ENCODE measurements at places on chromosomes 12 and 14. TPM values are rescaled to one million over a fixed set of nuclear protein-coding genes. Genes with fewer than 3 reads are reported as not detected.

- H3K36me3 ChIP-seq: no peaks in the 10 kb centered on the region
- H3K27me3 ChIP-seq: peaks cover 15% of the 10 kb centered on the region
- H3K4me1 ChIP-seq: peaks cover 39% of the 10 kb centered on the region
These were observed 110.5 kb downstream of the SCARB1 start for GRCh38 chr12:124753228-124753591.

GRCh38 chr14:77206877-77207389 lies 25.3 kb downstream of the TMEM63C start:
- H3K36me3 ChIP-seq: no peaks in the 10 kb centered on the region
- H3K27ac ChIP-seq: no peak overlapping the region
- H3K4me1 ChIP-seq: no peaks in the 10 kb centered on the region
- no peak overlapping the region for H3K4me3 ChIP-seq
- DNase-seq: no peak

DNA sequence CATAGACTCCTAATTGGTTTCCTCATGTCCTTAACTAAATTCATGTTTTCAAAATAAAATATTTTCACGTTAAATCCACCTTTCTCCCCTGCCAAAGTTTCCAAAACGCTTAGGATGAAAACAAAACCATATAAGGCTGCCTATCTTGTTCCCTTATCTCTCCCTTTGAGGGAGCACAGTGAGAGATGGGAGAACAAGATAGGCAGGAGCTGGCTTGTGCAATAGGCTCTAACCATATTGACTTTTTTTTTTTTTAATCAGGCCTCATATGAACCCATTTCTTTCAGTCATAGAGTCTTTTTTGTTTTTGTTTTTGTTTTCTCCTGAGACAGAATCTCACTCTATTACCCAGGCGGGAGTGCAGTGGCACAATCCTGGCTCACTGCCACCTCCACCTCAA lies 184.9 kb downstream of the NRXN3 start:
- H3K36me3 ChIP-seq: no peaks in the 10 kb centered on the region
- no peak for DNase-seq
- H3K4me1 ChIP-seq: no peaks in the 10 kb centered on the region
- no peak overlapping the region for H3K4me3 ChIP-seq
- no peak overlapping the region for H3K27ac ChIP-seq

- H3K36me3 ChIP-seq: peaks cover 74% of the 10 kb centered on the region
- no peak for DNase-seq
- no peaks in the 10 kb centered on the region for H3K27me3 ChIP-seq
These were observed 145.9 kb upstream of the HIF1A start for GRCh38 chr14:61549425-61549824.

DNA sequence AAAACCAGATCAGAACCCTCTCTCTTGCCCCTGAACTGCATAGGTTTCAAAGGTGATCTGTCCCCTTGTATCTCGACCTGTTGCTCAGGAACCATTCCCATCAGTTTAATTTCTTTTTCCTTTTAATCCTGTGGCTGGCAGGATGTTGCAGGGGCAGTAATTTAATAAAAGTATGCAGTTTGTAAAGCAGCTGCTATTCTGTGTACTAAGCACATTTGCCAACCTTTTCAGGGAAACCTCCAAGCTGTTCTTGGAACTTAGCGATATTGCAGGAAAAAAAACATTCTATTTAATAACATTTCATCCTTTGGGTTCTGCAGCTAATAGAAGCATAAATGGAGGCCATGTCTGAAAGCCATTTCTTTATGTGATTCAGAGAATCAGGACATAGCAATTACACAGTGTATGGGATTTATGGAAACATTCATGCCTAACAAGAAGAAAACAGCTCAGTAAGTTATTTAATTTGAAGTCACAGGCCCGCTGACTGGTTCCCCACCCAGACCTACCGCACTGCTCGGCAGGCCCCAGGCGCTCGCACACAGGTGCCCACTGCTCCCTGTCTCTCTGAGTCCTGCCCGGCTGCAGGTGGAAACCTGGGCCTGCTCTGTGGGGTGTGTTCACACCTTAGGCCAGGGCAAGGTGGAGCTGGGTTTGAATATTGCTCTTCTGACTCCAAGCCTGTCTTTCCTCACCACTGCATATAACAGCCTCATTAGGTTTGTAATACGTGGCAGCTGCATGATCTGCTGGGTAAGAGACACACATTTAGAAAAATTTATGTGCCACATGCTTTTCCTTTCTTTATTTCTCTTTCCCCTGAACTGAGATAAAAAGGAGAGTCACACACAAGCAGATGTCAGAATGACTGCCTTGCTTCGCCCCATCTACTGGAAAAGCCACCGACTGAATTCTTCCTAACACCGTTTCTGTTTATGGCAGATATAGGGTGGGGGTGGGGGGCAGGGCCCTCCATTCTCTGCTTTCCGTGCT lies 119.7 kb downstream of the SLC25A47 start:
- H3K27ac ChIP-seq: no peak overlapping the region
- no peak overlapping the region for H3K4me3 ChIP-seq
- H3K27me3 ChIP-seq: no peaks in the 10 kb centered on the region

- no peak for DNase-seq
- no peak overlapping the region for H3K27ac ChIP-seq
- H3K36me3 ChIP-seq: no peaks in the 10 kb centered on the region
- no peak overlapping the region for H3K4me3 ChIP-seq
These were observed 1.8 kb downstream of the PITPNM2 start for GRCh38 chr12:123149088-123149487.

DNA sequence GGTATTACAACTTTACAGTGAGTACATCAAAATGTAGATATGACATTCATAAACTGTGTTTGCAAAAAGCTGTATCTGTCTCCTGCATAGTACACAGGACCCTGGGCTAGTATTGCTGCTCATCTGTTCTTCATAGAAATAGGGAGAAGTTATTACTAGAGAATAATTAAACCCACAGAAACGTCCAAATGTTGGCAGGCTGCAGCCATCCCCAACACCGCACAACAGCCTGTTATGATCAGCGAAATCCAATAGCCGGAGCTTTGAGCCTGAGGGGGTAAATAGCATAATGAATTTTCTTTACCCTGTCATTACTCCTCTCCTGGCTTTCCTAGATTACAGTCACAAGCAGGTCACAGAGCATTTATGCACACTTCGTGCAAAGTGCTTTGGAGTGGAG lies 178.0 kb downstream of the DACT1 start:
- H3K27me3 ChIP-seq: no peaks in the 10 kb centered on the region
- no peaks in the 10 kb centered on the region for H3K36me3 ChIP-seq
- H3K4me3 ChIP-seq: no peak overlapping the region
- no peak overlapping the region for H3K27ac ChIP-seq
- no peaks in the 10 kb centered on the region for H3K4me1 ChIP-seq

DNA sequence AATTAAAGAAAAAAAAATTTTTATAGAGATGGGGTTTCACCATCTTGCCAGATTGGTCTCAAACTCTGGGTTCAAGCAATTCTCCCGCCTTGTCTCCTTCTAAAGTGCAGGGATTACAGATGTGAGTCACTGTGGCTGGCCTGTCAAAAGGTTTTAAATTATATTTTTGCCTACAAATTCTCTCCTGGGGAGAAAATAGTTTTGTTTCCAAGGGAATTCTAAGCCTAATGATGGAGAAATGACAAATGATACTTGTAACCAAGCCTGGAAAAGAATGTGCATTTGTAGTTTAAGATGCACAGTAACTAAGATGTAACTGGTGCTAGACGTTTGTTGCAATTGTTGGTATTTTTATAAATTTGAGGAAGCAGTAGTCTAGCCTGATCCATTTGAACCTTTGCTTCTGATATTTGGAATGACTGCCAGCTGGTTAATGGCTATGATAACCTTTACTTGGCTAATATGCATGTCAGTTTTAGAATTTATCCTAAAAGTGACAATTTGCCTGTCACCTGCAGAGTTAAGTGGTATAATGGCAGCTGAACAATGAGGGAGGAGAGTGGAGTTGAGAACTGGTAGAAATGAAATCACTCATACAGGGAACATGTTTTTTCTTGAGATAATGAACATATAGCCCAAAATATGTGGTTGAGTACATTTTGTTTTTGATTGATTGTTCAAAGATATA lies 148.0 kb downstream of the FUT8 start:
- peaks cover 2% of the 10 kb centered on the region for H3K36me3 ChIP-seq
- no peaks in the 10 kb centered on the region for H3K4me1 ChIP-seq
- H3K27me3 ChIP-seq: no peaks in the 10 kb centered on the region
- H3K4me3 ChIP-seq: no peak overlapping the region
- no peak for DNase-seq
- no peak overlapping the region for H3K27ac ChIP-seq

DNA sequence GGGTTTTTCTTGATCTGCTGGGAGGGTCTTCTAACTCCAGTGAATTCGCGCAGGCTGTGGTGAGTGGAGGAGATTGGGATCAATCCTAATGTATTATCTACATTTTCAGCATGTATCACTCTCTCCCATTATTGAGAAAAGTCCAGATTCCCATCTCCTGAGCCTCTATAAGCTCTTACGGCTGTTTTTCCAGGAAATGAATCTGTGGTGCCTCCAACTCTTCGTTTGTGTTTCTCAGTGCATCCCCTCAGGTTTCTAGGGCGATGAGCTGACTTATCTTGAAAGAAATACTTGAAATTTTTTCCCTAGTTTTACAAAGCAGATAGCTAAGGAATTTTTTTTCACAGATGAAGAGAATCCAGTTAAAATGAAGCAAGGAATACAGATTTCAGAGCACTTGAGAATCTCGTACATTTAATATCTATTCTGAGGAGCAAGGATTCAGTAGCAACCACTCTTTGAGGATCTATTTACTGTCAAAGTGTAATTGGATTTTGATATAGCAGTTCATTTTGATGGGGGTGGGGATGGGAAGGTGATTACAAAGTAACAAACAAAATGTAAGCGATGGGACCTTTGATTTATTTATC lies 138.7 kb downstream of the BRMS1L start:
- no peaks in the 10 kb centered on the region for H3K36me3 ChIP-seq
- no peaks in the 10 kb centered on the region for H3K27me3 ChIP-seq
- H3K4me3 ChIP-seq: no peak overlapping the region
- DNase-seq: no peak
- H3K4me1 ChIP-seq: no peaks in the 10 kb centered on the region
- no peak overlapping the region for H3K27ac ChIP-seq

DNA sequence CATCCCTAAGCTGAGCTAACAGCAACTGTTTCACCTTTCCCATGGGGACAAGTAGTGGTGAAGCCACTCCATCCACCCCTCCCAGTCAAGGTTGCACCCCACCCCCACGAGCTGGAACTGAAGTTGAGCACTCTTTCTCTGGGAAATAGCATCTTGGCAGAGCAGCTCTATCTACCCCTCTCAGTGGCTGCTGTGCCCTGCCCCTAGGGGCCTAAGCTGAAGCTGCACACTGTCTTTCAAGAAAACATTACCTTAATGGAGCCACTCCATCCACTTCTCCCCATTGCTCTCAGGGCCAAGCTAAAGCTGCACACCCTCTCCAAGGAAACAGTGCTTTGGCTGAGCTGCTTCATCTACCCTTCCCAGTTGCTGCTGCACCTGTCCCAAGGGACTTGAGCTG lies 170.6 kb upstream of the CCDC196 start:
- H3K4me3 ChIP-seq: no peak overlapping the region
- no peaks in the 10 kb centered on the region for H3K27me3 ChIP-seq
- no peak for DNase-seq
- H3K36me3 ChIP-seq: no peaks in the 10 kb centered on the region
- no peak overlapping the region for H3K27ac ChIP-seq

GRCh38 chr12:70367258-70368141 lies 1.4 kb downstream of the KCNMB4 start:
- DNase-seq: no peak
- H3K27ac ChIP-seq: no peak overlapping the region
- peaks cover 14% of the 10 kb centered on the region for H3K4me1 ChIP-seq
- H3K27me3 ChIP-seq: peaks cover 18% of the 10 kb centered on the region
- H3K4me3 ChIP-seq: peak overlapping the region; percentile 82

GRCh38 chr14:54348001-54348611 lies 48.7 kb upstream of the CDKN3 start:
- peak; percentile 40 for DNase-seq
- no peaks in the 10 kb centered on the region for H3K27me3 ChIP-seq
- H3K36me3 ChIP-seq: no peaks in the 10 kb centered on the region
- H3K4me3 ChIP-seq: no peak overlapping the region

DNA sequence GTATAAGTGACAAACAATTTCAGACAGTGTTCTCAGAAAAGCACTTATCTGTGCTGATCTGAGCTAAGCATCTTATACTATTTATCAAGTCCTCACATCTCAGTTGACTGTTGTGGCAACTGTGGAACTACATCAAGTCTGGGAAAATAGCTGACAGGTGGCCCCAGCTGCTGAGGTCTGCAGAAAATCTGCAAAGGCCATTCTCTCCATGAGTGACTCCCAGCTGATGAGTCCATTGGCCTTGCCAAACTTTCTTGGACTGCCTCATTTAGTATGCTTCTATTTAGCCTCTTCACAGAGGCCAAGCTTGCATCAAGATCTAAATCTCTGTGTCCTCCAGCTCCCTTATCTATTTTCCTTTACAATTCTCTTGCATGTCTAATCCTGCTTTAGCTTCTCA lies 174.5 kb upstream of the RBM19 start:
- H3K27me3 ChIP-seq: no peaks in the 10 kb centered on the region
- no peaks in the 10 kb centered on the region for H3K36me3 ChIP-seq
- H3K4me3 ChIP-seq: no peak overlapping the region
- H3K4me1 ChIP-seq: no peaks in the 10 kb centered on the region

GRCh38 chr12:6303071-6303470 lies 7.4 kb upstream of the PLEKHG6 start:
- H3K4me3 ChIP-seq: no peak overlapping the region
- no peaks in the 10 kb centered on the region for H3K27me3 ChIP-seq
- no peak overlapping the region for H3K27ac ChIP-seq
- no peaks in the 10 kb centered on the region for H3K4me1 ChIP-seq
- H3K36me3 ChIP-seq: no peaks in the 10 kb centered on the region
- DNase-seq: no peak

- peak overlapping the region; percentile 88 for H3K27ac ChIP-seq
- no peaks in the 10 kb centered on the region for H3K36me3 ChIP-seq
- H3K4me1 ChIP-seq: peaks cover 15% of the 10 kb centered on the region
- H3K4me3 ChIP-seq: peak overlapping the region; percentile 92
These were observed 512 bp downstream of the POU6F1 start for GRCh38 chr12:51217133-51217967.

- no peak overlapping the region for H3K27ac ChIP-seq
- no peak for DNase-seq
- H3K4me1 ChIP-seq: no peaks in the 10 kb centered on the region
- H3K4me3 ChIP-seq: no peak overlapping the region
- H3K27me3 ChIP-seq: no peaks in the 10 kb centered on the region
- no peaks in the 10 kb centered on the region for H3K36me3 ChIP-seq
These were observed 13.3 kb upstream of the RGS6 start for GRCh38 chr14:71918955-71919354.

DNA sequence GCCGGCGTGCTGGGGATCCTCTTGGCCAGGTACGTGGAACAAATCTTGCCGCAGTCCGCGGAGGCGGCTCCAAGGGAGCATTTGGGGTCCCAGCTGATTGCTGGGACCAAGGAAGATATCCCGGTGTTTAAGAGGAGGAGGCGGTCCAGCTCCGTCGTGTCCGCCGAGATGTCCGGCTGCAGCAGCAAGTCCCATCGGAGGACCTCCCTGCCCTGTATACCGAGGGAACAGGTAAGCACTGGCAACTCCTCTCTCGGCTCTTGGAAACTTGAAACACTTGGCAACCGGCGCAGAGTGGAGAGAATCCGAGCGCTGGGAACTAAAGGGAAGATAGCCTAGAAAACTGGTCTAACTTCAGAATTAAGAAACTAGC lies 1.7 kb downstream of the PDE3A start:
- H3K36me3 ChIP-seq: no peaks in the 10 kb centered on the region
- H3K4me3 ChIP-seq: no peak overlapping the region
- peaks cover 43% of the 10 kb centered on the region for H3K27me3 ChIP-seq
- DNase-seq: no peak

Gene CCDC91
- total RNA-seq: 60.2 TPM

Gene TAS2R19
- total RNA-seq: 2.9 TPM

Gene ADAM21
- total RNA-seq: not detected

Gene SOX5
- 0.95 TPM for total RNA-seq

Gene FAM90A1
- 0.28 TPM for total RNA-seq

Gene GALC
- 67.2 TPM for total RNA-seq

Gene TMPRSS12
- total RNA-seq: not detected

Gene OR10P1
- total RNA-seq: not detected

Gene CLEC2B
- 220 TPM for total RNA-seq

Gene NELL2
- total RNA-seq: 14.0 TPM

Data from natural killer cell (primary cell).